ELF-1 (cell line): ENCODE measurements at places on chromosomes 13 and 19.
A peak's percentile ranks its signal among the peaks of the same experiment; 100 is the strongest.

DNA sequence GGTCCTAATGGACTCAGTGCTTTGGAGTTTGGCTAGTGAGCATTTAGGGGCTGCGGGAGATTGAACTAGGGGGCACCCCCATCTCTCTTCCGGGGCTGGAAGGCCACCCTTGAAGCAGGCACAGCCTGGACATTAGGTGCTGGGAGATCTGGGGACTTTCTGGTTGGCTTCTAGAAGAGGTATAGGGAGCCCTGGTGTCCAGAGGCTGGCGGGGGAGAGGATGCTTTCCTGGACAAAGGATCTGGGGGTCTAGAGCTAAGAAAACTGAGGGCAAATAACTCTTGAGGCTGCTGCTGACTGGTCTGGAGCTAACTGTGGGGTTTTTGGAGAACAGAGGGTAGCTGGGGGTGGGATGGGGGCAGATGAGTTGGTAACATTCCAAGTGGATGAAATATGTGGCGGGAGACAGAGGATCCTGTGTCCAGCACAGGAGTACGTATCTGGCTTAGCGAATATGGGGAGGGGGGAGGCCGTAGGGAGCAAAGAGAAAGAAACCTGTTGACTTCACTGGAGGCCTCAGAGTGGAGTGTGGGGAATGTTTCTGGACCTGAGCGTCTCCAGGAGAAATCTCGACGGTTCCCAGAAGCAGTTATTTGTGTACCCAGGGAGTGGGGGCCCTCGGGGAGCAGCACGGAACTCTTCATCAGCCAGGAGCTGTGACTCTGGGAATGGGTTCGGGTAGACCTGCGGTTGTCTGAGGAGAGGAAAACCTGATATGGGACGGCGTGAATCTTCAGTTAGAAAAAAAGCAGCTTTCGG lies 1.4 kb downstream of the HNRNPUL1 start:
- peak; percentile 51 for DNase-seq

DNA sequence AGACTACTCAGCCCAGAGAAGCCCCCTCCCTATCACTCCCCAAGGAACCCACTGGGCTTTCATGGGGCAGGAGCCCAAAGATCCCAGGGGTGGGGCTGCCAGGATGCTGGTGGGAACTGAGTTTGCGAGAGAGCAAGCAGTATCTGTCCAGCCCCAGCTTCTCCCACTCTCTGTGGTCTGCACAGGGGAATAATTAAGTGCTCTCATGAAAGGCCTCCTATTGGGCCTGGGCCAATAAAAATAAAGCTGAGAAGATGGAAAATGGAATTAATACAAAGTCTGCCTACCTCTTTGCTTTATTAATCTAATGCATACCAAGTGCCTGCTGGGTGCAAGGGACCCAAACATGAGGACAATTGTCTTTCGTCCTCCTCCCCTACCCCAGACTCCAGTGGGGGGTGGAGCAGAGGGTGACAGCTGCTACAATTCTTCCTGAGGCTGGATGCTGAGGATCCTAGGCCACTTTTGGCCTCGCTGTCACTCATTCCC lies 5.4 kb downstream of the DDX39A start:
- no peak for DNase-seq

GRCh38 chr13:28991764-28992163 lies 171.6 kb downstream of the MTUS2 start:
- DNase-seq: no peak

GRCh38 chr19:58570770-58571574 lies 2.2 kb downstream of the MZF1 start:
- DNase-seq: no peak

GRCh38 chr13:39965309-39965708 lies 309.8 kb downstream of the COG6 start:
- DNase-seq: no peak

- DNase-seq: peak; percentile 80
Measured at GRCh38 chr19:54430306-54431254, 15.3 kb downstream of the TTYH1 start.

DNA sequence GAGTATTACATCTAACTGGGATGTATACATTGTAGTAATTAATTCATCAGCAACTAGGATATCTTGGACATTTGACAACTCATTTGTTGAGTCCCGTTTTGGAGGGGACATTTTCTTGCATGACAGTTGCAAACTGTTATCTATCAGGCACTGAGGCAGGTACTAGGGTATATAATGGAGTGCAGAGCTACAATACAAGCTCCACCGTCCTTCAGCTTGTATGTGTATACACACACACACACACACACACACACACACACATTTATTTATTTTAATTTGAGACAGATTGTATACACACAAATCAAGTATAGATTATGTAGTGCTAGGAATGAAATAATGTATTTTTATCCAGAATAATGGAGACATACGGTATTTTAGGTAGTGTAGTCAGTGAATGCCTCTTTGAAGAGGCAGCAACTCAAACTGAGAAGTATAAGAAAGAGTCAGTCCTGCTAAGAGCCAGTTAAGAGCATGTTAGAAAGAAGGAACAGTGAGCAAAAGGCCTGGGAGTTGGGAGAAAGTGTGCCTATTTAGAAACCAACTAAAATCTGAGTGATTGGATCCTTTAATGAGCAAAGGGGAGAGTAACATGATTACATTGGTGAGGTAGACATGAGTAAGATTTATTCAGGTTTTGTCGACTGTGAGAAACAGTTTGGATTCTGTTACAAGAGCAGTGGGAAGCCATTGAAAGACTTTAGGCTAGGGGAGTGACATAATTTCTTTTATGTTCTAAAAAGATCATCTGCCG lies 74.5 kb downstream of the NBEA start:
- no peak for DNase-seq

DNA sequence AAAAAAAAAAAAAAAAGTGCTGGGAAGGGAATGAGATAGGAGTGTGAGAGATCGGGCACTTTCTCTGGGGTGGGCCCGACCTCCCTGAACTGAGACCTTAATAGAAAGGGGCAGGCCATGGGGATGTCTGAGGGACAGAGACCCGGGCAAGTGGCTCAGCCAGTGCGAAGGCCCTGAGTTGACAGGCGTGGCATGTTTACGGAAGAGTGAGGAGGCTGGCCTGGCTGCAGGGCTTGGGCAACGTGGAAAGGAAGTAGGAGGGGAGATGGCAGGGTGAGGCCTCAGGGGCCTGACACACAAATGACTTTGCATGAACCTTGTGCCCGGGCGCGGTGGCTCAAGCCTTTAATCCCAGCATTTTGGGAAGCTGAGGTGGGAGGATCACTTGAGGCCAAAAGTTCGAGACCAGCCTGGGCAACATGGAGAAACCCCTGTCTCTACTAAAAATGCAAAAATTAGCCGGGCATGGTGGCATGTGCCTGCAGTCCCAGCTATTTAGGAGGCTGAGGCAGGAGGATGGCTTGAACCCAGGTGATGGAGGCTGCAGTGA lies 13.9 kb downstream of the FCHO1 start:
- peak; percentile 66 for DNase-seq

DNA sequence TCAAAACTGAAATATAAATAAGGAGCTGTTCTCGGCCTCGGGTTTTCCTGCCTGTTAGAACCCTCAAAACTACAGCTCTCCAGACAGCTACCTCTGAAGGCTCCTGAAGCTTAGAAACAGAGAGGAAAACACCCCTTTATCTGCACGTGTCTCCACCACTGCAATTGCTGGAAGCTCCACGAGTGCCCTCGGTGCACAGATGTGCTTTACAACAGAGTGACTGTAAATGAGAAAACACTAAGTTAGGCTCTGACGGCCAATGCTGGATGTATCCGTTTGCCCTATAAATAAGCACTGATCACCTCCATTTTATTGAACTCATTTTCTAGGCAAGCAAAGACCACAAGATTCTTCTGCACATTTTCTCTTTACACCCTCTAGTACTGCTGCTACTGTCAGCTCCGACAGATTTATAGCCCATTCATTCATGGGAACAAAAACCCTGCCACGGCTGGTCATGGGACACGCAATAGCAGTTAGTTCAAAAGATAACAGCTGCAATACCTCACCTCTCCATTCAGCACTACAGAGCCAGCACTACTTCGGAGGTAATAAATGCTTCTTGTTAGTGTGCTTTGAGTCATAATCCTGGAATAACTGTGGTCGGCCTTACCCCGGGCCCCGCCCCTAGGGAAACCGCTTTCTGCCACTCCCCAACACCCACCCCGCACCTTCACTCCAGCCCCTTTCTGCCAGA lies 241.1 kb upstream of the ZNF507 start:
- DNase-seq: peak; percentile 16

DNA sequence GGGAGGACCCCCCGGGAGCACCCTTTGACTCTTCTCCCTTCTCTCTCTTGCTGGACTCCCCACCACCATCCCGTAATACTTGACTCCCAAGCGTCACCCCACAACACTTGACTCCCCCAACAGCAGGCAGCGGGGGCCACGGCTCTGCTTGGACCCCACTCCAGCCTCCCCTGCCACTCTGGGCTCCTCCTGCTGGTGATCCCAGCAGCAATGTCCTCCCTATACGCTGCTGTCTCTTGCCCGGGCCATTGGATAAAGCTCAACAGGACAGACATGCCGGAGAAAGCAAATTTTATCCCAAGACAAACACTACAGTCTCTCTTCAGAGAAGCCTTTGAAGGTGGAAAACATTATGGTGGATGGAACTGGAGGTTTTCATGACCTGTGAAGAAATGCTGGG lies 20.4 kb upstream of the AMER2 start:
- no peak for DNase-seq

- no peak for DNase-seq
Measured at GRCh38 chr19:44907613-44908012, 2.0 kb downstream of the APOE start.

- no peak for DNase-seq
Measured at GRCh38 chr13:42876270-42876714, 94.9 kb downstream of the FAM216B start.

- DNase-seq: no peak
Measured at GRCh38 chr13:35179494-35179893, 237.4 kb downstream of the NBEA start.

DNA sequence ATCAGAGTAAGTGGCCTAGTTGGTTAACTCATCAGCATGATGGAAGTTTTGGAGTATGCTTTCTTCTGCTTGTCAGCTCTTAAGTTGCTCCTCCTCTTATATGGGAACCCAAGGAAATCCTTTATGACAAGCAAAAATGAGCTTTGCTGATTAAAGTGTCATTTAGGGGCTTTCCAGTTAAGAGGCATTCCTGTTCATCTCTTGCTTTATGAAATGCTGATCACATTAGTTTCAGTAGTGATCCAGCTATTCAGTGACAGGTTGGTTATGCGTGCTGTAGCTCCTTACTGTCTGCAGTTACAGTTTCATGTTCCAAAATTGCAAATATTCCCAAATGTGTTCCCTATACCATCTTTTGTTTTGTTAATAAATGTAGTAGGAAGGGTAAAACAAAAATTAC lies 146.6 kb downstream of the CDK8 start:
- DNase-seq: no peak

DNA sequence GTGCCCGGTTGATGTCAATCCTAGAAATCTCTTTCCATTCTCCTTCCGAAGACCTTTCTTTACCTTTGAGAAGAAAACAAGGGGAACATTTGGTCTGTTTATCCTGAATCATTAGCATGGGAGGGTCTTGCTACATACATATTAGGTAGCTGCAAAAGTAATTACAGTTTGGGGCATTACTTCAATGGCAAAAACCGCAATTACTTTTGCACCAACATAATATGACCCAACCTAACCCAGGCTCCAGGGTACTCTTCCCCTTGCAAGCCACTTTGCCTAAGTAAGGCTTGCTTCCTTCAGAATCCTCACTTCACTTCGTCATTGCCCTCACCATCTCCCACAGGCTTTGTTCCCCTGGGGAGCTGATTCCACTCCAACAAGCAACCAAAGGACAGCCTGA lies 662.7 kb downstream of the DIAPH3 start:
- DNase-seq: no peak

- no peak for DNase-seq
Measured at GRCh38 chr13:23411706-23412105, 21.8 kb downstream of the SACS start.
